ENCODE measurements at places on chromosomes 2 and 18.

- no peak for DNase-seq
These were observed 177.5 kb downstream of the CD8B2 start for GRCh38 chr2:106664669-106665068.

DNA sequence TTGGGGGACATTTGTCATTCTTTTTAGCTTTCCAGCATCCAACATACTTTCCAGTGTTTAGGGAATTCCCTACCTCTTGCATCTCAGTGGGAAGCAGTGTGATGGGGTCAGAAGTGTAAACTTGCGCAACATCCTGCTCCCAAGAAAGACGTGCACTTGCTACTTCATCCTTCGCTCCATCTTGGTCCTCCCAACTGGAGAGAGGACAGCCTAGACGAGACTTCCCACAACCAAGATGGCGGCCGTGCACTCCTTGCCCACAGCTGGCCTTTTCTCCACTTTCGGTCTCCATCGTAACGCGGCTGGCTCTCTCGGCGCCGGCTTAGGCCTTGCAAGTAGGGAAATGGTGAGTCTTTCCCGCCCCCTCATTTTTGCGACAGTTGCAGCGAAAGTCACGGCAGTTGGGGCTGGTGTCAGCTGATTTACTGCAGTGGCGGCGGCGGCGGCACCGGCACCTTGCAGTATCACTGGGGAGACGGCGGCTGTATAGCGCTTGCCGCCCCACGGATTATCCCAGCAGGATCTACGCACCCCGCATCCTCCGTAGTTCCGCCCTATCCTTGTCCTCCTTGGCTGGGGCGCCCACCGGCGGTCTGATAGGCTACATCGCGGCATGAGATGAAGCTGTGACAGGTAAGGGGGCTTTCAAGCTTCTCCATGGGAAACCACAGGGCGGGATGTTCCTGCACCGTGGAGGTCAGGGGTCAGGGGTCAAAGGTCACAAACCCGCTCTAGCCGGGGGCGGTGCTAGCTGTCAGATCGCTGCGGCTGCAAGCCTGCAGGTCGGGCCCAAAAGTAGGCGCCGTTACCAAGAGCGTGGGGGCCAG lies at the start of gene WDR7:
WDR7 (plus strand) TSS at position 416 of the 827 bp plus-strand sequence. CDS start 21,157 bp downstream, outside the sequence.
- peak; percentile 85 for DNase-seq

DNA sequence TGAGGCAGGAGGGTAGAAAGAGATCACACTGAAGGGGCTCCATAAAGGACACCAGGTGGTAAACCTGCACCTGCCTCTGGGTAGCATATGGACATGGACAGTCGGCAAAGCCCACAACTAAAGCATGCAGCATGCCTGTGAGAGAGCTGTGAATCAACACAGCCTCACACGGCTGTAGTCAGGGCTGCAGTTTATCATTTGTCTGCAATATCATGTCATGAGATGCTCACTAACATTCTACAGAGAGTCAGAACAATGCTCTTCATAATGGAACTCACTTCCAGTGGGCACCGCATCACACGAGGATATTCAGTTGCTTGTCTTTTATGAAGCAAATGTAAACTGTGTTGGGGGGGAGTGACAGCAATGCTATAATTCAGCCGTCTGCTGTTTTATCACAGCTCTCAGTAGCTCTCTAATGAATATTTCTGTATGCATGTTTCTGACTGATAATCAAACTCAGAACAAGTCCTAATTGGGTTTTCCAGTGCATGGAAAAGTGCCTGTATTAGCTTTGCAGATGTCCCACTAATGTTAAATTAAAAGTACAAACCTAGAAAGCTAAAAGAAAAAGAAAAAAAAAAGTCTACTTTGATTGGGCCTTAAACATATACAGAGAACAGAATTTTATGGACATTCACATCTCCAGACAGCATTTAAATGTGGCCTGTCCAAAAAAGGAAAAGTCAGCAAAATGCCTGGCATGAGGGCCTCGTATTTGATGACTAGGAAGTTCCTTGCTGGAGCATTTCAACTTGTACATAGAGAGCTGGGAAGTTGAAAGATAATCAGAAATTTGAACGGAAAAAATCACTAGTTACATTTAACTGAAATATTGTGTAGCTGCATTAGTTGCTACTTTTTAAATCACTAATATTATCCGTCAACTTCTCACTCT lies 406.1 kb upstream of the SOX11 start:
- DNase-seq: no peak

DNA sequence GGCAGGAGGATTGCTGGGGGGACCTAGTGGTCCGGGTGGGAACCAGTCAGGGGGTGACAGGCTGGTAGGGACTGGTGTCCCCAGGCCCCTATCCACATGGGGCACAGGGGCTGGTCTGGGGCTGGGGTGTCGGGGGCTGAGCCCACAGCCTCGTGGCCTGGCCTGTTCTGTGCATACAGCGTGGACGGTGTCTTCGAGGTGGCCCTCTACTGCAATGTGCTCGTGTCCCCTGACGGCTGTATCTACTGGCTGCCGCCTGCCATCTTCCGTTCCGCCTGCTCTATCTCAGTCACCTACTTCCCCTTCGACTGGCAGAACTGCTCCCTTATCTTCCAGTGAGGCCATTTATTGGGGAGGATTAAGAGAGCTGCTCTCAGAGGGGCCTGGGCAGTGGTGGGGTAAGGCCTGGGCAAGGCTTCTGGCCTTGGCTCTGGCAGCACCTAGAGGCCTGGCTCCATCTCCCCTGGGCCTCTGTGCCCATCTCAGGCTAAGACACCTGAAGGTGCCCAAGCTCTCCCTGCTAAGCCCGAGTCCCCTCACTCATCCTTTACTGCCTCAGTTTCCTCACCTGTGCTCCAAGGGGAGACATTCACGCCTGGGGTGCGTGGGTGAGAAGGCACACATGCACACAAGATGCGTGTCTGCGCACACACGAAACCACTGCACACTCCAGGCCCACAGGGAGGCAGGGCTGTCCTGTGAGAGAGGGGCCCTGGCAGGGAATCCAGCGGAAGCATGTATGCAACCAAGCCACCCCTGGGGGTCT lies 1.9 kb downstream of the CHRNG start:
- no peak for DNase-seq

- DNase-seq: no peak
These were observed 235.8 kb downstream of the MREG start for GRCh38 chr2:215777465-215778044.

DNA sequence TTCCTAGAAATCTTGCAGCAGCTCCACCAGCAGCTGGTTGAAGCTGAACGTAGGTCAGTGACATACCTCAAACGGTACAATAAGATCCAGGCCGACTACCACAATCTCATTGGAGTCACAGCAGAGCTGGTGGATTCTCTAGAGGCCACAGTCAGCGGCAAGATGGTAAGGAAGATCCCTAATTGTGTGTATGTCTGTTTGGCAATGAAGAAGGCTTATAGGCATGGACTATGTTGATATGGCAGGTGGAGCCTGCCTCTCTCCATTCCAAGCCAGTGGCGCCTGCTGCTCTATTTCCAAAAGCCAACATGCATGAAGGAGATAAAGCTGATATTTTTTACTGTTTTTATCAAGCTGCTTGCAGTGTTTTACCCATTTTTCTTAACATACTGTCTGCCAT lies 36.8 kb downstream of the ARMC9 start:
- no peak for DNase-seq

- no peak for DNase-seq
These were observed 138.6 kb upstream of the SCN7A start for GRCh38 chr2:166632616-166633015.

- no peak for DNase-seq
These were observed 68.7 kb upstream of the STK39 start for GRCh38 chr2:168316073-168316440.

DNA sequence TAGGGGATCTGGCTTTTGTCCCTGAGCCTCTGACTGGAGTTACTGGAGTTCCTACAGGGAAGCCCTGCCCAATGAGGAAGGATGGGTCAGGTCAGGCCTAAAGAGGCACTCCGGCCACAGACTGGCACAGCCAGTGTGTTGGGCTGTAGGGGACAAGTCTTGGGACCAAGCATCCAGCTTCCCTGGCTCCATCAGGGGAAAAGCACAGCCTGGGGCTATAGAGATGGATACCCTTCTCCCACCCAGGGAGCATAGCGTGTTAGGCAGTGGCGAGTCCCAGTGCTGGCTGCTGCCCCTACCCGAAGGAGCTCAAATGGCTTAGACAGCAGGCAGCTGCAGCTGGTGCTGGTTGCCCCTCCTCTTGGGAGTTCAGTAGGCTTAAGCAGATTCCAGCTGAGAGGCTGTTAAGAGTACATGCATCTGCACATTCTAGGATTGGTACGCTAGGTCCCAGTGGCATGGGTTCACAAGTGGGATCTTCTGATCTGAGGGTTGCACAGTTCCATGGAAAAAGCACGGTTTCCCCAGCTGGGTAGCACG lies 111.4 kb downstream of the DCDC2C start:
- no peak for DNase-seq

DNA sequence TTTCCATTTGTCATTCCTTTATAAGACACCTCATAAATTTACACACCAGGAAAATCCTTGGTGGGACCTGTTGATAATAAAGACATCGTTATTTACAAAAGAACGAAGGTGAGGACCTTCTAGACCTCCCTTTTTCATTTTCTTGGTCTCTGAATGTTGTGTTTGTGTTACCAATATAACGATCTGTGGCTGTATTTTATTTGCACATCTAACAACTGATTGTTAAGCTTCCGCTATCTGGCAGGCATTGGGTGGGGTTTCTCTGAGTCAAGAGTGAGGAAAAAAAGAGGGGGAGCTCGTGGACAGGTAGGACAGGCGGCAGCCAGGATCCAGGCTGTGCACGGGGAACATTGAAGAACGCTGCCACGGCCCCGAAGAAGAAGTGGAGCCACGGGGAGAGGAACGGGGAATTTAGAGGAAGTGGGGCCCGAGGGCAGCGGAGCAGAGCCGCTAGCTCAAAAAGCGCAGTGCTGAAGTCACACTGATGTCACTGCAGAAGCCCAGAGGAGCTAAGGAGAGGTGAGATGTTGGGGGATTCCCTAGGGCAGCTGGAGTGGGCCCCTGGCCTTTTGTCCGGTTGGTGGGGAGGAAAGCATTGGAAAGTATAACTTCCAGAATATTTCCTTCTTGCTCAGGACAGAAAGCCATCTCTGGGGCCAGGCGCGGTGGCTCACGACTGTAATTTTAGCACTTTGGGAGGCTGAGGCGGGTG lies 20.9 kb upstream of the DNMT3A start:
- peak; percentile 21 for DNase-seq
